ENCODE measurements at places on chromosomes 2 and 18. TPM values are rescaled to one million over a fixed set of nuclear protein-coding genes. Genes with fewer than 3 reads are reported as not detected.

GRCh38 chr18:48314690-48315089 is 94.5 kb downstream of the ZBTB7C start:
- DNase-seq: no peak
- H3K4me1 ChIP-seq: no peaks in the 10 kb centered on the region
- no peak overlapping the region for H3K4me3 ChIP-seq

TGFBRAP1 gene
- total RNA-seq: 19.1 TPM

- H3K4me3 ChIP-seq: no peak overlapping the region
- no peaks in the 10 kb centered on the region for H3K27me3 ChIP-seq
- DNase-seq: no peak
- no peaks in the 10 kb centered on the region for H3K36me3 ChIP-seq
These were observed 18.7 kb upstream of the LYPD6B start for GRCh38 chr2:149019768-149020167.

GRCh38 chr2:173221937-173222594 is 132.6 kb upstream of the CDCA7 start:
- no peak for DNase-seq
- no peak overlapping the region for H3K4me3 ChIP-seq
- no peaks in the 10 kb centered on the region for H3K27me3 ChIP-seq
- H3K27ac ChIP-seq: no peak overlapping the region
- H3K4me1 ChIP-seq: no peaks in the 10 kb centered on the region

DNA sequence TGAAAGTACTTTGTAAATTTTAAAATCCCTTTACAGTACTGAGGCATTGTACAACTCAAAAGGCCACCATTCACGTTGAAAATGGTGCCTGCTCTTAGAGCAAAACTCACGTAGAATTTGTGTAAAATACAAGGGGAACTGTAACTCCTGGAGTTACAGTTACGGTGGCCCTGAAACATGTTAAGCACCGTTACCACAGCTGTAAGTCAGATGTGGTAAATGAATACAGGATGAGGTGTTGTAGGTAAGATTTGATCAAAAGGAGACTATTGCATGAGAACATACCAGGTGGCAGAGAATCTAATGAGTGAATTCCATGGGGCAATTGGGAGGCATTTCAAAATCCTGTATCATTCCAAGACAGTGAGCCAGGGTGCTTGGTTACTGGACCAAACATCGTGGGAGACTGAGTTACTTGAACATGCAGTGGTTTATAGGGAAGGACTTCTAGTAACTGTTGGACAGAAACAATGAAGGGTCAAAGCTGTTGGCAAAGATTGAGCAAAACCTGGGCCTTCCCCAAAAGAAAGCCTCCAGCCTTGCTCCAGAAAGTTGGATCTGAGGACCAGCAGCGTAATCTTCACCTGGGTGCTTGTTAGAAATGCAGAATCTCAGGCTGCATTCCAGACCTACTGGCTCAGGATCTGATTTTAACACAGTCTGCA is 535.8 kb upstream of the POU3F3 start:
- H3K27ac ChIP-seq: no peak overlapping the region
- H3K4me3 ChIP-seq: no peak overlapping the region
- no peaks in the 10 kb centered on the region for H3K4me1 ChIP-seq
- DNase-seq: no peak
- no peaks in the 10 kb centered on the region for H3K36me3 ChIP-seq

DNA sequence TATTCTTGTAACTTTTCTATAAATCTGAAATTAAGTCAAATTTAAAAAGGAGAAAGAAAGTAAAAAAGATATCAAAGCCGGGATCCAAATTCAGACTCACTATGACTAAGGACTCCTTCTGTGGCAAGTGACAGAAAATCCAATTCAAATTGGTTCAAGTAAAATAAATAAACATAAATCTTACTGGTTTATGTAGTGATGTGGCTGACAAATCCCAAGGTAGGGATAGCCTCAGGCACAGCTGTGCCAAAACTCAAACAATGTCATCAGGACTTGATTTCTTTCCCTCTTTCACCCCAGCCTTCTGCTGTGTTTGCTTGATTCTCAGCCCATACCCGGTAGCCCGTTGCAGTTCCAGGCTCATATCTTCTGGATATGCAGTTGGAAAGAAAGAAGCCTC is 284.6 kb downstream of the SP3 start:
- no peaks in the 10 kb centered on the region for H3K27me3 ChIP-seq
- no peaks in the 10 kb centered on the region for H3K36me3 ChIP-seq
- no peak overlapping the region for H3K4me3 ChIP-seq
- DNase-seq: no peak

- no peaks in the 10 kb centered on the region for H3K27me3 ChIP-seq
- no peak overlapping the region for H3K27ac ChIP-seq
- no peaks in the 10 kb centered on the region for H3K4me1 ChIP-seq
These were observed 8.2 kb upstream of the CLIP4 start for GRCh38 chr2:29106980-29107388.

DNA sequence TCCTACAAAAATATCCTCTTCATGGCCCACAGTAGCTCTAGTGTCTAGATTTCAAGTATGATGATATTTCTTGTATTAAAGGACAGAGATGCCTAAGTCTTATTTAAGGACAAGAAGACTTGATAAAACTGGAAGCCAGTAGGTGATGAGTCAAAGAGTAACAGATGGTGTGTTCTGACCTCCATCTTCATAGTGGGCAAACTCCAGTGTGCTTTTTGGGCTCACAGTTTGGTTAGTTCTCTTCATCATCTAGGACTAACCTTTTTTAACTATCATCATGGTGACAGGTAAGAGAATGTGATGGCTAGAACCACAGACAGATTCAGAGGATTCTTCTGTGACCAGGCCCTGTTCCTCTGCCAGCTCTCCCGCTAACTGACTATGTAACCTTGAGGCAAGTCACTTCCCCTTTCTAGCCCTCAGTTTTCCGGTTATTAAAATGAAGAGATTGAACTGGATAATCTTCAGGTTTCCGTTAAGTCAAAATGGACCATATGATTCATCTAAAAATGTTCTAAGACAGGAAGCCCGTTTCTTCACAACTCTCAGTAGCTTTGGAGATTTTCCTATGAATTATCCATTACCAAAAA is 140.3 kb upstream of the RASGRP3 start:
- no peak for DNase-seq
- H3K36me3 ChIP-seq: no peaks in the 10 kb centered on the region
- no peak overlapping the region for H3K27ac ChIP-seq
- H3K4me1 ChIP-seq: no peaks in the 10 kb centered on the region
- no peaks in the 10 kb centered on the region for H3K27me3 ChIP-seq

DNA sequence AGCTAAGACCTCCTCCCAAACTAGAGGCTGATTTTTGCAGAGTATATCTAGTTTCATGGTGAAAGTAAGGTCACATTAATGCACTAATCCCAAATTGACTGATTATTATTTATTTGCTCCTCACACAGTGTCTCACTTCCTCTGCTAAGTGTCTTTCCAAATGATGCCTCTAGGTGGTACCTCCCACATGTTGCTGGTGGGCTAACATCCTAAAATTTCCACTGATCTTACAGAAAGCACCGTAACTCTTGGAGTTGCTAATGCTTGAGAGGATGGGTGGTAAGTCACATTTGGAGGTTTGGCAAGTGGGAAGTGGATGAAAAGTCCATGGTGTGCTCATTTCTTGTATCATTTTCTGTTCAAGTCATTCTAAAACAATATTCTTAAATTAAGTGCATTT is 428.7 kb upstream of the GYPC start:
- DNase-seq: no peak
- no peaks in the 10 kb centered on the region for H3K27me3 ChIP-seq
- no peak overlapping the region for H3K27ac ChIP-seq
- no peaks in the 10 kb centered on the region for H3K36me3 ChIP-seq
- no peak overlapping the region for H3K4me3 ChIP-seq

DNA sequence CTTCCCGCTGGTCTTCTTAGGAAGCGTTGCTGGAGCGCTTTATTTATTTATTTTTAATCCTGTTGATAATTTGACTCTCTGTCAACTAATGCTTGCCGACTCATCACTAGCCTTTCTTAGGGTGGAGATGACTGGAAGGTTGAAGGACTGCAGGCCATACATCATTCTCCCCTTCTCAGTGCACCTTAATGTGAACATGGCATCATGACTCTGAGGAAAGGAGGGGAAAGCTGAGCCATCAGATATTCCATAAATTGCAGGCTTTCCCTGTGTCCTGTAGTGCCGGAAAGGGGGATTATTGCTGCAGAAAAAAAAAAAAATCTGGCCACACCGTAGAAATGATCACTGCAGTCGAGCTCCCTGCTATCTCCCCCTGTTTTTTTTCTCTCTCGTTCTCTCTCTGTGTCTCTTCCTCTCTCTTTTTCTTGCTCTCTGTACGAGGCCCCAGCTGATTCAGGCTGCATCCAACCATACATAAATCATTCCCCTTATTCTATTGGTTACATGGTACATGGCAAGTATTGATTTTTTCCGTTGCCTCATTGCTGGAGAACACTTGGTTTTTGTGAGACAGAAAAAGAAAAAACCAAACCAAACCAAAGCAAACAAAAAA is 125.8 kb upstream of the EFEMP1 start:
- H3K36me3 ChIP-seq: no peaks in the 10 kb centered on the region
- no peaks in the 10 kb centered on the region for H3K27me3 ChIP-seq
- no peak overlapping the region for H3K27ac ChIP-seq
- DNase-seq: no peak

OSR1 gene
- total RNA-seq: not detected

GRCh38 chr2:238304116-238304515 is 15.7 kb upstream of the PER2 start:
- no peak overlapping the region for H3K27ac ChIP-seq
- no peak overlapping the region for H3K4me3 ChIP-seq
- H3K4me1 ChIP-seq: no peaks in the 10 kb centered on the region
- no peaks in the 10 kb centered on the region for H3K27me3 ChIP-seq

- no peak for DNase-seq
- H3K27me3 ChIP-seq: no peaks in the 10 kb centered on the region
- no peak overlapping the region for H3K27ac ChIP-seq
- H3K36me3 ChIP-seq: peaks cover 12% of the 10 kb centered on the region
These were observed 144.3 kb upstream of the SMAD7 start for GRCh38 chr18:49094979-49095632.

DNA sequence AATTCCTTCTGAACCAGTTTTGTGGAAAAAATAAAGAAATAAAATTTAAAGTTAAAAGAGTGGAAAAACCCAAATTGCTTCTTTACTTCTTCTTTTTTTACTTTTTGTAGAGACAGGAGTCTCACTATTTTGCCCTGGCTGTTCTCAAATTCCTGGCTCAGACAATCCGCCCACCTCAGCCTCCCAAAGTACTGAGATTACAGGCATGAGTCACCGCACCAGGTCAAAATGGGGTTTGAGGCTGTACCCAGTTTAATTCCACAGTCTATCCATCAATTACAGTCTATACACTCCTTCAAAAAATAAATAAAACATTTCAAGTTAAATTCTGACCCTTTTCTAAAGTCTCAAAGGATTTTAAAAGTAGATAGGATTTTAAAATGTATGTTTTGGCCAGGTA is 120.3 kb downstream of the FAM161A start:
- no peaks in the 10 kb centered on the region for H3K36me3 ChIP-seq
- no peaks in the 10 kb centered on the region for H3K4me1 ChIP-seq
- no peaks in the 10 kb centered on the region for H3K27me3 ChIP-seq
- no peak for DNase-seq
- H3K4me3 ChIP-seq: no peak overlapping the region

- H3K36me3 ChIP-seq: no peaks in the 10 kb centered on the region
- no peak overlapping the region for H3K4me3 ChIP-seq
- peak overlapping the region; percentile 88 for H3K27ac ChIP-seq
These were observed 67.2 kb downstream of the POLR1A start for GRCh38 chr2:86038291-86039081.

DNA sequence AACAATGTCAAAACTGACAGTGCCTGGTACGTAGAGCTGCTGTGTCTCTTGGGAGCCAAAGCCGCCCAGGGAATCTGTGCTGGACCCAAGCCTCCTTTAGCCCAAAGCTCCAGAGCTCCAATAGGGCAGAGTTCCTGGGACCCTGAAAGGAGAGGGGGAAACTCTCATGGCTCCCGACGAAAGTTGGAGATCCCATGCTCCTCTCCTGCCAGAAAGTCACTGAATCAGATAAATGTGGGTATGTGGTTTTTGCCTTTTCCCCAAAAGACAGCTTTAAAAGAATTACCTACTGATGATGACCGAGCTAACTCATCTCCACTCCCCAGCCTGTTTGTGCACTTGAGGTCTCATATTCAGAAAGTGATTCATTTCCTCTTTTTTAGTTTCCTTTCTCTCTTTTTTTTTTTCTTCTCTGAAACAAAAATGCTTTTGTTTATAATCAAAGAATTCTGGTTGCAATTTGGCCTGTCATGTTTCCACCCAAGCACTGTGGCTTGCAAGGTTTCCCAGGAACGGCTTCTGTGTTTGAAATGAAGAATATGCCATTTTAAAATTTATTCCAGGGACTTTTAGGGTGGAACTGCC is 14.1 kb upstream of the PMAIP1 start:
- DNase-seq: no peak
- H3K4me1 ChIP-seq: peaks cover 9% of the 10 kb centered on the region
- no peak overlapping the region for H3K4me3 ChIP-seq
- H3K27ac ChIP-seq: no peak overlapping the region

SPATS2L gene
- 4.1 TPM for total RNA-seq

KRTCAP3 gene
- total RNA-seq: 9.9 TPM

IL36A gene
- total RNA-seq: 1.5 TPM

- no peaks in the 10 kb centered on the region for H3K36me3 ChIP-seq
- no peak overlapping the region for H3K4me3 ChIP-seq
- no peak for DNase-seq
- no peaks in the 10 kb centered on the region for H3K4me1 ChIP-seq
- H3K27me3 ChIP-seq: no peaks in the 10 kb centered on the region
These were observed 23.6 kb upstream of the ZNF512 start for GRCh38 chr2:27559228-27559627.

GAD1 gene
- total RNA-seq: 5.0 TPM

ADAM23 gene
- 0.53 TPM for total RNA-seq

DNA sequence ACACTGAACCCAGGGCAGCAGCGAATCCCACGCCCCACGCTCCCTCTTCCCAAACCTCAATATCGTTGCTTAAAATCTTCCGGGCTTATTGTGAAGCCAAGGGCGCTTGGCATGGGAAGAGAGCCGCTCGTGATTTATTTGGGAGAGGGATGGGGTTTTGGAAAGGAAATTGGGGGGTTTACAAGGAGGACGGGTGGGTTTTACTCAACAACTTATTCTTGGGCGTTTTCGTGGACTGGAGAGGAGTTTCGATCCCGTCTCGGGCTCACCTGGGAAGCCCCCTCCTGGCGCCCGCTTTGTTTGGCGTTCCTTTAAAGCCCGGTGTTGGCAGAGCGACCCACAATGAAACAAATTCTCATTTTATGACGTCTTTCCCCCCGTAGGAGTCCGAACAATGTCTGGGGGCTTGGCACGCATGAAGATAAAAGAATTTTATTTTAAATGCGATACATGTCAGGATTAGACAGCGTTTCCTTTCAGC is 135.3 kb downstream of the INSIG2 start:
- H3K27ac ChIP-seq: peak overlapping the region; percentile 58
- no peaks in the 10 kb centered on the region for H3K36me3 ChIP-seq
- peaks cover 10% of the 10 kb centered on the region for H3K27me3 ChIP-seq
- DNase-seq: no peak

BOLL gene
- total RNA-seq: not detected

CHST10 gene
- total RNA-seq: 2.2 TPM

ZNF236 gene
- 25.9 TPM for total RNA-seq

CIB4 gene
- total RNA-seq: not detected

All from naive thymus-derived CD4-positive, alpha-beta T cell (primary cell).